Hindlimb muscle (tissue), 1 donor: ENCODE measurements at places on chromosomes 12 and 14.
A peak's percentile ranks its signal among the peaks of the same experiment; 100 is the strongest.

GRCh38 chr12:91874086-91874865, 271.4 kb downstream of the BTG1 start:
- DNase-seq = no peak

GRCh38 chr12:109627633-109628032, 54.0 kb downstream of the MVK start:
- no peak for DNase-seq

DNA sequence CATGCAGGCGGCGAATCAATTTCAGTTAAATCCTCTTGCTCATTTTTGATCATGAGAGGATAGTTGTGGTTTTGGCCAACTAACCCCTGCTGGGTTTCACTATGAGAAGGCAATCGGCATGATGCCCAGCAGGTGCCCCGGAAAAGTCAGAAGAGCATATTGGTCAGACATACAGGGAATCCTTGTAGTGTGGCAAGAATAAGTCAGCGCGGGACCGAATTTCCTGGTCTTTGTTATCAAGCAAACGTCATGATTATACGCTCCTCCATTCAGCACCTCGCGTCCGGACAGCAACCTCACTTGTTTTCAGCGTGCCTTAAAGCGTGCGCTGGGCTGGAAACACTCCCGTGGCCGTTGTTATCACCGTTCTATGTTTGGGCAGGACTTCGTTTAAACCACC, 1.8 kb downstream of the TBC1D30 start:
- peak; percentile 66 for DNase-seq

GRCh38 chr14:92397150-92397952, 74.4 kb downstream of the SLC24A4 start:
- no peak for DNase-seq

DNA sequence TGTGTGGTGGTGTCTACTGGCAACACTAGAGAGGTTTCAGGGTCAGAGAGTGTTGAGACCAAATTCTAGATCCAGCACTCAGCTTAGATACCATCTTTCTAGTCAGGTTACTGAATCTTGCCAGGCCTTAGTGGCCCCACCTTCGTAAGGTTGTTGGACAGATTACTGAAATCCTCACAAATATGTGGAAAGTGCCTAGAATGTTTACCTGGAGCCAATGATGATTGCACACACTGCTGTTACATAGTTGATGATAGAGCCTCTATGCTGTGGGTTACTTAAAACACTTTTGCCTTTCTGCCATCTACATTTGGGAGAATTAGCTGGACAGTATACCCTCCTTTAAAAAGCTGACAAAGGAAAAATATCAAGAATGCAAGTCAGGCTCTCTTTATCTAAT, 33.2 kb downstream of the SRGAP1 start:
- no peak for DNase-seq

- DNase-seq = no peak
Observed at GRCh38 chr12:27805238-27805637, 25.2 kb upstream of the MANSC4 start.

DNA sequence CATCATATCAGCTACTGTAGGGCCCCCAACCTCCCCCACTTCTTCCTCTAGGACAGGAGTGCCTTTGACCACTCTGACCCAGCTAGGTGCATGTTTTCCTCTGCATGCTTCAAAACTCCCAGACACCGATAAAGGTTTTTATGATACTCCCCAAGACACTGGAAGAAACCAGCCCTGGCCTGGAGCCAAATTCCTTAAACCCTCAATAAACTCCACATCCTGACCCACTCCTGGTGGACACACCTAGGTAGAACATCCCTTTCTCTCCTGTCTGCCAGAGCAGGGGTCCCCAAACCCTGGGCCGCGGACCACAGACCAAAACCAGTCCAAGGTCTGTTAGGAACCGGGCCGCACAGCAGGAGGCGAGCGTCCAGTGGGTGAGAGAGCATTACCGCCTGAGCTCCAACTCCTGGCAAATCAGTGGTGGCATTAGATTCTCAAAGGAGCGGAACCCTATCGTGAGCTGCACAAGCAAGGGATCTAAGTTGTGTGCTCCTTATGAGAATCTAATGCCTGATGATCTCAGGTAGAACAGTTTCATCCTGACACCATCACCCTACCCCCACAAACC, 49.6 kb downstream of the NT5DC3 start:
- no peak for DNase-seq

- DNase-seq = peak; percentile 26
Observed at GRCh38 chr12:12779529-12779928, 5.9 kb upstream of the APOLD1 start.

GRCh38 chr12:60539592-60539991, 943.8 kb downstream of the SLC16A7 start:
- DNase-seq = no peak

DNA sequence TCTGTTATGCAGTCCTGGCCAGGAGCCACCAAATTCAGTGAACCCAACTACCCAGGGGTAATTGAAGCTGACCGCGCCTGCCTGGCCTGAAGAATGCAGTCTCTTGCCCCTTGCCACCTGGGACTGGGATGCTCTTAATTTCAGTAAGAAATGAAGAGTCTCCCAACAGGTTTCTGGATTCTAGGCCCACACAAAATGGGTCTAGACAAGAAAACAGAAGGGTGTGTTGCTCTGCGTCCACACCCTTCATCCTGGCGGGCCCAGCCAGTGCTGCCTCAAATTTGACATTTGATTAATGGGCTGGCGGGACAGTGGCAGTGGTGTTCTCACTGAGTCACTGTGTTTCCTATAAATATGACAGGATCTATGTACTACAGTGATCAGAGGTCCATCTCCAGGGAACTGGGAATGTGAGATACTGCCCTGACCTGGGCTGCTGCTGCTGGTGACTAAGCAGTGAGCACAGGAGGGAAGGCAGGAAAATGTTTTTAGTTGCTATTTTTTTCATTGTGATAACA, 6.5 kb downstream of the TMEM253 start:
- DNase-seq = no peak

- peak; percentile 36 for DNase-seq
Observed at GRCh38 chr12:21989819-21990412, 48.7 kb upstream of the ABCC9 start.

DNA sequence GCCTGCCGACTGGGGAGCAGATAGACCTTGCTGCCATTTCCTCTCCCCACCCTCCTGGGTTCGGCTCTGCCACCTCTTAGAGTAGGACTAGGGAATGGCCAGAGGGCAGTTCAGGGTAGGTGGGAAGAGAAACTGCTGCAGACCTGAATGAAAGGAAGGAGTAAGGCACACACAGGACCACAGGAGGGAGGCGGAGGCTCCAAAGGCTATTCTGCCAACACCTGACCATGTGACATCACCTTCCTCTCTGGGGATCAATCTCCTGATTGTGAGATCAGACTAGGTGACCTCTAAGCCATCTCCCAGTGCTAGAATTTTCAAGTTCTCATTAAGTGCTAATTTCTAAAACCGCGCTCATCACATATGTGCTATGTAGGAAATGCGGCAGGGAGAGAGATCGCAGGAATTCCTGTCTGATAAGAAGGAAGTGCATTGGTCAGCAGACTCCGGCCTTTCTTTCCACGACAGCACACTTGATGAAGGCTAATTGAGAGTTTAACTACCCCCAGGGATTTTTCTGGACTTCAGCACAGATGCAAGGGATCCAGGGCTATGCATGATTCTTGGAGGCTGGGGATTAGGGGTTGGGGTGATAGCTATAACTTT, 11.5 kb upstream of the TSPAN11 start:
- DNase-seq = no peak

GRCh38 chr12:20175704-20176388, 192.5 kb upstream of the PDE3A start:
- no peak for DNase-seq

DNA sequence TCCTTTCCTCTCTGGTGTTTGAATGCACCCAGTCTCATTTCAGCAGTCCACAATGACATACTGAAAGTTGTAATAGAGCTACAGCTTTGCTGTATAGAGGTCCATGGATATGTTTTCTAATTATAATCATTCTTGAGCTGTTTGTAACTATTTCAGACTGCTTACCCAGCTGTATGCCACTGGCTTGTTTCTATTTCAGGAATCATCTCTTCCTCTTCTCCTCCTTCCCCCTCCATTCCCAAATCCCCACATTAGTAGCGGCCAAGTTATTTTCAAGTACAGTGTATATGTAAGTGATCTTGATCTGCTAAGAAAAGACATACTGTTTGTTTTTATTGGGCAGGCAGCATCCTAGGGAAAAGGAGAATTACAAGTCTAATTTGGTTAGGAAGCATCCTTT, 775.0 kb downstream of the DIO2 start:
- no peak for DNase-seq

DNA sequence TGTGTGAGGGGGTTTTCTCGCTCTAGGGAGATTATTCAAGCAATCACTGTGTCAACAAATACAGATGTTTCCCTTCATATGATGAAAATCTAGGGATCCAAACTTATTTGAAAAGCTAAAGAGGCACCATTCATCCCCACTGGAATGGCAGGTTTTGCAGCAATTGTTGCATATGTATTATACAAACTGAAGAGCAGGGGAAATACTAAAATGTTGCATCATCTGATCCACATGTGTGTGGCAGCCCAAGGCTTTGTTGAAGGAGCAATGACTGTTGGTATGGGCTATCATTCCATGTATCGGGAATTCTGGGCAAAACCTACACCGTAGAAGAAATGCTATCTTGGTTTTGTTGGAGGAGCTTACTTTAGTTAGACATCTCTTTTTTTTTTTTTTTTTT, 4.1 kb upstream of the PRPF40B start:
- DNase-seq = no peak

DNA sequence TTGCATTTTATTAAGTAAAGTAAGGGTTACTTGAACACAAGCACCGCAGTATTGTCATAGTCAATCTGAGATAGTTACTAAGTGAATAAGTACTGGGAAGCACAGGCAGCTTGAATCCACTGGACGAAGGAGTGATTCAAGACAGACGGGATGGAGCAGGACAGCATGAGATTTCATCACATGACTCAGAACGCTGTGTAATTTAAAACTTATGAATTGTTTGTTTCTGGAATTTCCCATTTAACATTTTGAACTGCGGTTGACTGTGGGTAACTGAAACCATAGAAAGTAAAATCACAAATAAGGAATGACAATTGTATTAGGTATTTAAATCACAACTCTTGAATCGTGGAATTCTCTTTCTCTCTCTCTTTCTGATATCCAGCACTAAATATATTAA, 1630.4 kb upstream of the SEL1L start:
- peak; percentile 4 for DNase-seq

DNA sequence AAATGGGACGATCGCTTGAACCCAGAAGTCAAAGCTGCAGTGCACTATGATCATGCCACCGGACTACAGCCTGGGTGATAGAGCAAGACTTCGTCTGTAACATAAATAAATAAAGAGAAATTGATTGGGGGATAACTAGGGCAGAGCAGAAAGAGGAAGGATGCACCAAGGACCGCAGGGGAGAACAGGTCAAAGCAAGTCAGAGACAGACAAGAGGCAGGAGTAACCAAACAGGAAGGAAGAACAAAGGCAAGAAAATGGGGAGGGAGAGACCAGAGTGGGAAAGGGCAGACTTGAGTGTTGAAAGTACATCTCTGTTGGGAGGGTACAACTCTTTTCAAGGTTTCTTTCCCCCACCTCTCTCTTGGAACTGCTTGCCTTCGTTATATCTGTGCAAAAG, 50.8 kb upstream of the ELK3 start:
- no peak for DNase-seq

DNA sequence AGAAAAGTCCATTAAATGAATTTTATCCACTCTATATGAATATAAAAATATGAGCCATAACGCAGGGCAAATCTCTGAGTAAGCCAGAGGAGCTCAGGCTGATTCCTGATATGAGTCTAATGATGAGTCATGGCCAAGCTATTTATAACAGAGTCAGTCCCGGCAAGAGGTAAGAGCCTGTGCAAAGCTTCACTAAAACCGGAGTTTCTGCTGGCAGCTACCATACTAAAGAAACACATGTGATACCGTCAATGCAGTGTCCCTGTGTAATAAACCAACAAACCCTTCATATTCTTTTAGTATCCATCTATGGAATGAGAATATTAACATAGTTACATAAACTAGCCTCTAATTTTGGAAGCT, 319.4 kb downstream of the KCNC2 start:
- DNase-seq = no peak

DNA sequence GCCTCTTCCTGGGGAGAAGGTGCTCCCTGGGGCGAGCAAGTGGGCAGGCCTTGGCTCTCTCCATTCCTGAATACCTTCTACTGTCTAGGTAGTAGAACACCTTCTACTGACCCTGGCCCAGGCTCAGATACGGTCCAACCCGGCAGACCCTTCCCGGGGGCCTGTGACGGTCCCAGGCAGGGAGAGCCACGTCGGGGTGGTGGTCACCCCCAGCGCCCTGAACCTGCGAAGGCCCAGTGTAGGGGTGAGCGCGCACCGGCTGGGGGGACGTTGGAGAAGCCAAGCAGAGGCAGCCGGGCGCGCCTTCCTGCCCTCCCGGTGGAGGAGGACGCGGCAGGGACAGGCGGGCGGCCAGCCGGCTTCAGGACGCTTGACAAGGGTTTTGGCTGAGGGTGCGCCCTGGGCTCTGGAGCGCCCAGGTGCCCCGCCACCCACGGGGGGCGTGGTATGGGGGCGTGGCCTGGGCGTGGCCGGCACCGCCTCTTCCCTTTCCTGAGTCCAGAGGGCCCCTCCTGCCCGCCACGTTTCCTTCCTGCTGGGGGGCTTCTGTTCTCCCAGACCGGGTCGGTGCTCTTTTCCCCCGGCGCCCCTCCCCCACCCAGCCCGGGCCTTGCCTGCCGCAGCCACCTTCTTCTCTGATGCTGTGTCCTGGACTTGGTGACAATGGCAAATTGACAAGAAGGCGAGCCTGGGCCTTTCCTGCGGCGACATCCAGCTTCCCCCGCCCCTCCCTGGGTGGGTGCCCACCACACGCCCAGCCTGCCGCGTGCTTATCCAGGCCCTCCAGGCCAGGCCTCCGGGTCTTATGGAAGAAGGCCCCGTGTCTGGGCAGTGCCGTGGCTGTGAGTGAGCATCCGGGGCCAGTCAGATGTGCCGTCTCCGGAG, 24.5 kb upstream of the PPP1R13B start:
- DNase-seq = no peak

- no peak for DNase-seq
Observed at GRCh38 chr12:29145372-29146170, 3.5 kb upstream of the FAR2 start.

DNA sequence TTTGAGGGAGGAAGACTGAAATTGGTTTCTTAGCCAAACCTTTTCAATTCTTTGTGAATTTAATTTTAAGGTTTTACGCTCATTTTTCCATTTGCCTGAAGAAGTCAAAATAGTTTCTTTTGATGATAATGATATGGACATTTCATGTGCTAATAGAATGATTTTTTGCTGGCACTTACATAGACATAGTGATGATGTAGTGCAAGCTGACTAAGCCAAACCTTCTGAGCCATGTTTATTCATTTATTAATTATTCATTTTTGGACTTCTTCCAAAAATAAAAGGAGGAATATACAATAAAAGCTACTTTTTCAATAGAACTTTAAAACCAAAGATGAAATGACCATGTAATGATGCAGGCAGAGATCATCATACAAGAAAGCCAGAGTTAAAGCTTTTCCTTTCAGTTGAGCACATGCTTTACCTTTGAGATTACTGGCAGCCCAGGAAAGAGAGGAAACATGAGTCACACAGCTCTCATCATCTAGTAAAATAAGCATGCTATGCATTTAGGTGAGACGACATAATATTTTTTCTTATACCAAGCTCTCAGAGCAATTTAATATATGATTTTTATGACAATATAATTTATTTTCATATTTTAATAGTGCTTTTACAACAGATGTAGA, 24.8 kb downstream of the KCNA1 start:
- no peak for DNase-seq

- no peak for DNase-seq
Observed at GRCh38 chr12:95386051-95386450, 87.9 kb upstream of the METAP2 start.

- no peak for DNase-seq
Observed at GRCh38 chr12:29208060-29208459, 59.0 kb downstream of the FAR2 start.

- DNase-seq = no peak
Observed at GRCh38 chr14:94153750-94154342, 20.3 kb upstream of the PPP4R4 start.
